ENCODE measurements at places on chromosomes 2 and 18.

DNA sequence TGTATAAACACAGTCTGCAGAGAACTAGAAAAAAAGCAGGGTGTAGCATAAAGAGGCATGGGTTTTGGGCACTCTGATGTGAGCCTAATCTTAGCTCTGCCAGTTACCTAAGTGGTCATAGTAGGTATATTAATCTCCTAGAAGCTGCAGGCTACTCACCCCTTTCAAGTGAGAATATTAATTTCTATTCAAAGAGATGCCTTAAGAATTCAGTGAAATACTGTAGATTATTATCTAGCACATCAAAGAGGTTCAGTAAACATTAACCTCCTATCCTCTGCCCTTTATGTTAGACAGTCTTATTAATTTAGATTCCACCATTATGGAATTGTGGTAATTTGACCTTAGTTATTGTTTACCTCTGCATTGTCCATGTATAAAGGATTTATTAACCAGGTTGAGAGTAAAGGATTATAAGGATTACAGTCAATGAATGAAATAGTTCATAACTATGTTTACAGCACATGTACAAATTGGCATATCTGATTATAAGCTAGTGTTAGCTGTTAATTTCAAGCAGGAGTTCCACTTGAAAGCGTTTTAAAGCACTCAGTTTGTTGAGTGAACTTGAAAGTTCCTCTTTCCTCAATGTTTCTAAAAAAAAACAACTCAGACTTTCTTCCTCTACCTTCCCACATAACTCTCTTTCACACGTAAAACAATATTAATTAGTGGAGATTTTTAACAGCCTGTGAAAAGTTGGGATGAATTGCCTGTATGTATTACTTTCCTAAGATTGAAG lies 150.6 kb upstream of the EPC2 start:
- DNase-seq, result no peak

DNA sequence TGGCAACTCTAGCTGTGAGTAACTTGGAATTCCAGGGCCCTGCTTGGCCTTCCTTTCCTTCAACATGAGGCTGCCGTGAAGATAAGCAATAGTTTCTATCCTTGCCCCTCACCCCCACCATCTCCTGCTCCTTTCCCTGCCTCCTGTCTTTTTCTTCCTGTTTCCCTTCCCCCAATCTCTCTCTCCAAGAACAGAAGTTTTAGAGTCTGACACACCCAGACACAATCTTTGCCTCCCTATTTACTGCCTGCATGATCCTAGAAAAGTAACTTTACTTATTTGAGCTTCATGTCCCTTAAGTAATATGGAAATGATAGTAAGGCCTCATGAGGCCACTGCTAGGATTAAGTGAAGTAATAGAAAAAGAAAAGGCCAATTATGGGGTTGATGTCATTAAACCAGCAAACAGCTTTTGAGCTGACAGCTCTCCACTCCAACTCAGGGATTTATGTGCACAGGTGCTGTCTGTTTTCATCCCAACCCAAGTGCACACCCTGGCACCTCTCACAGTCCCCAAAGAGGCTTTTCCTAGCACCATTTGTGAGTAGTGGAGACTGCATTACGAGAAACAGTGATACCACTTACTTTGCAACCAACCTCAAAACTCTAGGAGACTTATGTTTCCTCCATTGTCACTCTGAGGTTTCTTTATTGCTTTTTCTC lies 123.7 kb upstream of the SIX3 start:
- DNase-seq, result no peak

DNA sequence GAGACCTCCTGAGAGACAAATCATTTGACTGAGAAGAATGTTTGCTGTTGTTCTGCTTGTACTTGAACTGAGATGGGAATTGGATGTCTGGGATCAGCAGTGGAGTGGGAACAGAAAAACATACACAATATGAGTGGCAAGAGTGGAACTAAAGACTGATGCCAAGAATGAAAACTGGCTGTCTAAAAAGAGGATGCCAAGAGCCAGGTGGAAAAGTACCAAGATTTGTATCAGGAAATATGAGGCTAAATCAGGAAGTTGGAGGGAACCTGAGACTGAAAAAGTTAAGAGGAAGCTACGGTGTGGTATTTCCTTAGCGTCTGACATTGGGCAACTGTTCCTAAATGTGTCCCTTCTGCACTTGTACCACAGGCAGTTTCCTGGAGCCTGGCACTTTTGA lies 440.9 kb upstream of the CELF4 start:
- DNase-seq, result no peak

DNA sequence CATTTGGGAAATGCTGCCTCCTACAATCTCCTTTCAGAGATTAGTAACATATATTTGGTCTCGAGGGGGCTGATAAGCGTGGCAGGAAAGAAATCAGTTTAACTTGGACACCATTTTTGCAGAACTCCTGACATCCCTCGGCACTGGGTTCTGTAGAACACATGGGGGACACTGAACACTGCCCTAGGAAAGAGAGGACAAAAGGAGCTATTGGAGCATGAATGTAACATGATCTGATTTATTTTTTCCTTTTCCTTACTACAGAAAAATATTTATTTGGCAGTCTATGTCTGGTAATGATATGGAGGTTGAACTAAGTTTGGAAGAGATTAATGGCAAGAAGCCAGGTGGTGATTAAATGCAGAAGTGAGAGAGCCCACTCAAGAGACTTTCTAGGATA lies 153.8 kb downstream of the AFF3 start:
- no peak for DNase-seq

- DNase-seq, result no peak
Measured at GRCh38 chr2:49004036-49004626, 150.2 kb downstream of the FSHR start.

GRCh38 chr18:76395609-76396008 lies 99.4 kb downstream of the ZNF516 start:
- no peak for DNase-seq

DNA sequence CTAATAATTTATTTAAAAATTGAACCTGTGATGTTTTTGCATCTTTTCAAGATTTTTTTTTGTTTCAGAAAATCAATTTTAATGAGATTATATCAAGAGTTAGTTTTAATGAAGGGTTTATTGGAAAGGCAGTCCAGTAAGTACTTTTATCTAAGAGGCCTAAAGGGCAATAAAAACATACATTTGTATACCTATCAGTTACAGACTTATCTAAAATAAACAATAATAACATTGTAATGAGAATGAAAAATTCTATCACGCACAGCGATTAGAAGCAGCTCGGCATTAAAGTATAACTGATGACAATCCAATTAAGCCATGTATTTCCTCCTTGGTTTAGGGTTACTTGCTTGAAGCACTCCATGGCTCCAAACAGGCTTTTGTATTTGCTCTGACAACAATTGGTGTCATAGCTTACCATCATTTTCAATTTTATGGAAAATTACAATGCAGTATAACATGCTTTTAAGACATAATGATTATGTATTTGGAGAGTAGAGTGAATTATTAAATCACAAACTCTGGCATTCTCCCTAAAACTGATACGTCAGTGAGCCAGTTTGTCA lies 629.4 kb downstream of the TSN start:
- no peak for DNase-seq

DNA sequence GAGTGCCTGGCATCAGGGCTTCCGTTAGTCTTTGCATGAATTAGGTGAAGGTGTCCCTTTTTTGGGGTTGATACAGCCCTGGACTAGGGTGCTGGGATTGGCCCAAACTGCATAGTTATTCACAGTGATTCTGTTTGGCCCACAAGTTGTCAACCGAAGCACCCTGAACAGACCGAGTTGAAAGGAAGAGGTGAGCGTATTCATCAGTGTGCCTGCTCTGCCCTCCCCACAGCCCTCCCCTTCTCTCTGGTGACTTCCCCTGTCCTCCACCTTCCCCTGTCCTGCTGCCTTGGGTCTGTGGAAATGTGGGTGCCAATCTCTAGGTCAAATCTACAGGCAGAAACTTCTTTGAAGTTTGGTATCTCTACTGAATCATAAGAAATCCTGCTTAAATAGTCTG lies 330.5 kb downstream of the DYSF start:
- no peak for DNase-seq

DNA sequence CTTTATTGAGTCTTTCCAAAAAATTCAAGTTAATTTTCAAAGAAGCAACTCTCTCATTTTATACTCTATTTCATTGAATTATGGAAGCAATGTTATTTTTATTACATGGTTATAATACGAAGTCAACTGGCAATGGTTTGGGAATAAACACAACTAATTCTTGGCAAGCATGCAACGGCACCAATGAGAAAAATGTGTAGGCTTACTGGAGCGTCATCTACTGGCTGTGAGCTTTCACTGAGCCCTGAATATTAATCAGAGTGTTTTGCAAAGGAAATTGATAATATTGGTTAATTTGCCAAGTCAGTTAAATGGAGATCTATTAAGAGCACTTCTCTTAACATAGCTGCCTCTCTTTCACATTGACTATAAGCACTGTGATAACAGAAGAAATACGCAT lies 163.9 kb downstream of the IKZF2 start:
- no peak for DNase-seq

DNA sequence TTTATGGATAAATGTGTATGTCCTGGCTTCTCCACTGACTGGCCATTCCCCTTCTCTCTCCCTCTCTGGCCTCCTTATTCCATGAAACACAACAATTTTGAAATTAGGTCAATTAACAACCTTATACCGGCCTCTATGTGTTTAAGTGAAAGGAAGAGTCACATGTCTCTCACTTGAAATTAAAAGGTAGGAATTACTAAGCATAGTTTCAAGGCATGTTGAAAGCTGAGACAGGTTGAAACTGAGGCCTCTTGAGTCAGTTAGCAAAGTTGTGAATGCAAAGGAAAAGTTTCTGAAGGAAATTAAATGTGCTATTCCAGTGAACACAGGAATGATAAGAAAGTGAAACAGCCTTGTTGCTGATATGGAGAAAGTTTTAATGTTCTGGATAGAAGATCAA lies 69.7 kb downstream of the ADAM23 start:
- DNase-seq, result no peak

GRCh38 chr2:146523196-146523595 lies 1321.6 kb upstream of the ACVR2A start:
- no peak for DNase-seq

DNA sequence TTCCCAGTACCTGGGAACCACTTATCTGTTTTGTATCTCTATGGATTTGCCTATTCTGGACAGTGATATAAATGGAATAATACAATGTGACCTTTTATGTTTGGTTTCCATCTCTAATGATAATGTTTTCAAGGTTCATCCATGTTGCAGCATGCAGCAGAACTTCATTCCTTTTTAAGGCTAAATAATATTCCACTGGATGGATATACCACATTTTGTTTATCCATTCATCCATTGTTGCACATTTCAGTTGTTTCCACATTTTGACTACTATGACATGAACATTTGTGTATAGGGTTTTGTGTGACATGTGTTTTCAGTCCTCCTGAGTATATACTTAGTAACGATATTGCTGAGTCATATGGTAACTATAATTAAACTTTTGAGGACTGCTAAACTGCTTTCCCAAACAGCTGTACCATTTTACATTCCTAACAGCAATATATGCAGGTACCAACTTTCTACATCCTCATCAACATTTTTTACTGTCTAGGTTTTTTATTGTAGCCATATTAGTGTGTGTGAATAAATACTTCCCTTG lies 17.7 kb upstream of the MARCHF7 start:
- no peak for DNase-seq

- DNase-seq, result no peak
Measured at GRCh38 chr2:230592775-230593174, 119.9 kb upstream of the CAB39 start.

GRCh38 chr2:45269149-45269793 lies 260.0 kb upstream of the SIX2 start:
- no peak for DNase-seq

DNA sequence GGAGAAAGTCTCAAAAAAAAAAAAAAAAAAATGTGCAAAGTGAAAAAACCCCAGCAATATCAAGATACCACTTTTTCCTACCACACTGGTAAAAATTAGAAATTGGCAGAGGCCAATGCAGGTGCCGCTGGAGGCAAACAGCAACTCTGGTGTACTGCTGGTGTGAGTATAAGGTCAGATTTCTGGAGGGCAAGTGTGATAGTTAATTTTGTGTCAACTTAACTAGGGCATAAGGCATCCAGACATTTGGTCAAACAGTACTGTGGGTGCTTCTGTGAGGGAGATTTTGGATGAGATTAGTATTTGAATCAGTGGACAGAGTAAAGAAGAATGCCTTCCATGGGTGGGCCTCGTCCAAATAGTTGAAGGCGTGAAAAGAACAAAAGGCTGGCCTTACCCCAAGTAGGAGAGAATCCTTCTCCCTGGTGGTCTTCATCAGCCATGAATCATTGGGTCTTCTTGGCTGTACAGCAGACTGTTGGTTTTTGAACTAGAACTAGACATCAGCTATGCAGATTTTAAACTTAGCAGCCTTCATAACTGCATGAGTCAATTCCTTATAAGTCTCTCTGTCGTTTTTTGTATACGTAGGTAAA lies 52.8 kb upstream of the FHL2 start:
- no peak for DNase-seq

- no peak for DNase-seq
Measured at GRCh38 chr2:50345701-50346591, 686.0 kb downstream of the NRXN1 start.

- no peak for DNase-seq
Measured at GRCh38 chr2:178315078-178315477, 120.8 kb downstream of the OSBPL6 start.

DNA sequence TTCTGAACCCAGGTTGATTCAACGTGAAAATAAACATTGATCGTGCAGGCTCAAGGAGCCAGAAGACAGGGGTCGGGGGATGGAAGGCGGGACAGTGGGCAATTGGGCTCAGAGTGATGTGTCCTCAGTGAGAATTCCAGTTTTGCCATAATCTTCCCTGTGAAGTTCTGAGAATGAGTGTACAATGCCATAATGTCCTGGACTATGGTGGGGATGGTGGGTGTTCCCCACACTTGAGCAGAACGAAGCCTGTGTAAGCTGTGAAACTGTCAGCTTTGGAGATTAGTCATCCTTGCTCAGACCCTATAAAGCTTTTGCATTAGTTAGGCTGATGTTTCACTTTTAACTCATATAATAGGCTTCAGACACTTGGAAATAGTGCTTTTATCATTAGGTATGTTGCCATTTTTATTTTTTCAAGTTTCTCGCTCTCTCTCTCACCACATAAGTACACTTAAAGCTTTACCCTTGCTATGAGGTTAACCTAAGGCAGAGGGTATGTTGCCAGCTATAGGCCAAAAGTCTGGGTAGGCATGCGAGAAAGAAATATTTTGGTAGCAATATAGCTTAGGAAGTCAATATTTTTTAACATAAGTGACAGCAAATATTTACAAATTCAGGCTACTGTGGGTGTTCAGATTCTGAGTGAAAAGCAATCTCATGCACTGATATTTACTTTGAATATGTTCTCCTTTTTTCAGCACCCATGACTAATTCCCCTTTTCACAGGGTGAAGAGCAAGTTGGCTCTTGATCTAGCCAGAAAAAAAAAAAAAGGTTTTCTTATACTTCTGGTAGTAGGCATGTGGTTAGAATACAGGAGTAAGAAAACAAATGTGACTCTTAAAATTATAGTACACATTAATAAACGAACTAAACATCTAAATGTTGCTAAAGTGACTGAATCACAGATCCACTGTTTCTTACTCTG lies 47.2 kb downstream of the CDC42EP3 start:
- no peak for DNase-seq

- no peak for DNase-seq
Measured at GRCh38 chr2:108998911-108999310, 9.9 kb upstream of the EDAR start.

All from stimulated activated CD8-positive, alpha-beta memory T cell treated with anti-CD3 and anti-CD28 coated beads, Interleukin-4, amount 100 ng/mL, for 1 hour (primary cell).